Left cardiac atrium (tissue), 4 donors: ENCODE measurements at places on chromosomes 16 and 17. TPM values are rescaled to one million over a fixed set of nuclear protein-coding genes. Genes with fewer than 3 reads are reported as not detected.

DNA sequence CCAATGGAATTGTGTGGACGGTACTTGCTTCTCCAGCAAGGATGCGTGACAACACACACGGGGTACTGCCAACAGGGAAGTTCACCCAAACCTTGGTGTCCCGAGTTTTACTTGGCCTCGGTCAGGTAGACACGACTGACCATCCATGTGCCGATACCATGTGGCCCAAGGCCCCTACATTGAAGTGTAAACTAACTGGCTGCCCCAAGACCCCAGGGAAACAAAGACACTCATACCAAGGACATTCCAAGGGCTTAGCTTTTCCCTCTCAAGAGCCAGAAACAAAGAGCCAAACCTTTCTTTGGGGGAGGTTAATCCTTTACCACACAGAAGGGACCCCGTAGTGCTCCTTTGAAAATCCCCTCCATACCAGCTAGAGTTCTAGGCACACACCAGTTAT lies 215.9 kb upstream of the TNRC6C start:
- DNase-seq, result no peak

- no peak for DNase-seq
Observed at GRCh38 chr17:18160128-18160856, 23.3 kb upstream of the ALKBH5 start.

DNA sequence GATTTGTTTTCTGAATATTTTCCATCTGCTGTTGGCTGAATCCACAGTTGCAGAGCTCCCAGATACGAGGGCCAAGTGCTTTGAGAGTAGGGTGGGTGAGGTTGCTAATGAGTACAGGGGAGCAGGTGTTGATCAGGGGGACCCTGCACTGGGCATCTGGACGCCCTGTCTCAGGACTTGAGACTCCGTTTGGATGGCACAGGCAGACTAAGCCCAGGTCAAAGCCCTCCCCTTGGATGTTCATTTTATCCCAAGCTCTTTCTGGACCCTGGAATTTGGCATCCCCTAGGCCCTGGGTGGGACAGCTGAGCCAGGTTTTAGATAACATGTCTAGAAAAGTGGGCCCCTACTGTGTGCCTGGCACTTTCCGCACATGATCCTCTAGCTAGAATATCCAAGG lies 12.1 kb downstream of the USP6 start:
- no peak for DNase-seq

DNA sequence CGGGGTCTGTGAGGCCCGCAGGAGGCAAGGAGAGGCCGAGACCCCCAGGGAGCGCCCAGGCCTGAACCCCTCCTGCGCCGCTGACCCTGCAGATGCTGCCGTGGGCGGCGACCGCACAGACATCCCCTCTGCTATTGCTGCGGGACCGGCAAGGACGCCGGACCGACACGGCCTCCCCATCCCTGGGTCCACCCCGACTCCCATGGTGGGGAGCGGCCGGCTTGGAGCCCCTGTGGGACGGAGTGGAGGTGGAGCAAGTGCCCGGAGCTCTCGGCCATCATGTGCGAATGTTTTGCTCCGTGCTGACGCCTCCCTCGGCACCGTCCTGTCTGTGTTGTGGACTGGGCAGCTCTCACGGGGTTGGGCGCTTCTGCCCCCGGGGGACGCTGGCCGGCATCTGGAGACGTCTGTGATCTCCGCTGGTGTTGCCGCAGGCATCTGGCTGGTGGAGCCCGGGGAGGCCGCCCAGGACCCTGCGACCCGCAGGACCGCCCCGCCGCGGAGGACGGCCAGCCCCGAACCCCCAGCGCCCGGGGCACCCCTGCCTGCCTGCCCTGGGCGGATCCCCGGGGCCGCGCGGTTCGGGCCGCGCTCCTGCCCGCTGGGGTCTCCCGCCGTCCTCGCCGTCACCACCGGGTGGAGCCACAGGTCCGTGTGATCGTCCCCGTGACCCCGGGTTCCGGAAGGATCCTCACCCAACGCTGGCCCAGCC lies 12.8 kb upstream of the GNG13 start:
- peak; percentile 58 for DNase-seq

OVCA2 gene
- total RNA-seq, result 15.4 TPM

POLG2 gene
- 7.7 TPM for total RNA-seq

MIEN1 gene
- total RNA-seq, result 48.7 TPM

CPHXL2 gene
- not detected for total RNA-seq

CCL7 gene
- total RNA-seq, result not detected

ADAM11 gene
- total RNA-seq, result 28.0 TPM
